ENCODE measurements at places on chromosomes 2 and 18. TPM values are rescaled to one million over a fixed set of nuclear protein-coding genes. Genes with fewer than 3 reads are reported as not detected.

DNA sequence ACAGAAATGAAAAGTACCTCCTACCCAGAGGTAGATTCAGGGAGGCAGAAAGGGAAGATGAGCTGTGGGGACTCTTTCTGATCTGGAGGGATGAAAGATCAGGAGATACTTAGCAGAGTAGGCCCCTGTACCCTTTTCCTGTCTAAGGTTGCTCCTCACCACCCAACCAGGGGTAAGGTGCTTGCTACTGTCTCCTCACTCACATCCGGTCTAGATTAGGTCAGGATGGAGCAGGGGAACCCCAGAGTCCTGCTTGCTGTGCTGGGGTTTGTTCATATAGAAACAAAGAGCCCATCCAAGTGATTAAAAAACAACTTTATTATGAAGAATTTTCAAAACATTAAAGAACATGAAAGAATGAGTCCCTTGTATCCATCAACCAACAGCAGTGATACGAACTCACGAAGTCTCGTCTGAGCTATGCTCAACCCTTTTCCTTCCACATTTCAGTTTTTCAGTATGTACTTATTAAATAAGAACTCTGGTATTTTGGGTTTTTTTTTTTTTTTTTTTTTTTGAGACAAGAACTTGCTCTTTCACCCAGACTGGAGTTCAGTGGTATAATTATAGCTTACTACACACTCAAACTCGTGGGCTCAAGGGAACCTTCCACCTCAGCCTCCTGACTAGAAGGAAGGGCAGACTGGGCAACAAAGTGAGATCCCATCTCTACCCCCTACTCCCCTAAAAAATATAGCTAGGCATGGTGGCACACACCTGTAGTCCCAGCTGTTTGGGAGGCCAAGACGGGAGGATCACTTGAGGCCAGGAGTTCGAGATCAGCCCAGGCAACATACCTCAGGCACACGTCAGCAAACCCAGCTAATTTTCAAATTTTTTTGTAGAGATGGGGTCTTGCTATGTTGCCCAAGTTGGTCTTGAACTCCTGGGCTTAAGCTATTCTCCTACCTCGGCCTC is 28.5 kb upstream of the MCFD2 start:
- no peak for DNase-seq

GRCh38 chr2:240156435-240157146 is 16.1 kb upstream of the OTOS start:
- DNase-seq = no peak

Gene NEB
- under 0.01 TPM for total RNA-seq

DNA sequence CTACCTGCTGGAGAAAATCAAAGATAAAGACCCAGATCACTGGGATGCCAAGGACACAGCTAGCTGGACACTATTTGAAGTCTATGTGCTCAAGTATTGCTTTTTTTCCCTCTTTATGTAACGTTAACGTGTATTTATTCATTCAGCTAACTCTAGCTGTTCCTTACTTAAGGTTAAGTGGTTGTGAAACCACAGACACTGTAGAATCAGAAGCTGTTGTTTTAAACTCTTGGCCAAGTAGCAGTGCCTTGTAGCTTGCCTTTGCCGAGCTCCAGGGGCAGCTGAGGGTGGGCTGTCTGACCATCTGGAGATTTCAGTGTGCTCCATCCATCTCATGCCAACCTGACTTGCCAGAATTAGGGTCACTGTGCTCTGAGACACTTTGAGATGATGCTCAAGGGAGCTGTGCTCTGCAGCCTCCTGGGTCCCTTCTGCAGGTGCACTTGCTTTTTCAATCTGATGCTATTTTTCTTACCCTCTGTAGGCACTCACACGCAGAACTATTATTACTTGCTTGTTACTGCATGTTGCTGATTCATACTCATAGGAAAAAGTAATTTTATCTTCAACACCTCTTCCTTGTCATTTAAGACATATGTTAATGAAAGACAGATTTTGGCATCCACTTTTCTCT is 116.2 kb downstream of the METTL8 start:
- DNase-seq = no peak

Gene CNDP1
- total RNA-seq = not detected

DNA sequence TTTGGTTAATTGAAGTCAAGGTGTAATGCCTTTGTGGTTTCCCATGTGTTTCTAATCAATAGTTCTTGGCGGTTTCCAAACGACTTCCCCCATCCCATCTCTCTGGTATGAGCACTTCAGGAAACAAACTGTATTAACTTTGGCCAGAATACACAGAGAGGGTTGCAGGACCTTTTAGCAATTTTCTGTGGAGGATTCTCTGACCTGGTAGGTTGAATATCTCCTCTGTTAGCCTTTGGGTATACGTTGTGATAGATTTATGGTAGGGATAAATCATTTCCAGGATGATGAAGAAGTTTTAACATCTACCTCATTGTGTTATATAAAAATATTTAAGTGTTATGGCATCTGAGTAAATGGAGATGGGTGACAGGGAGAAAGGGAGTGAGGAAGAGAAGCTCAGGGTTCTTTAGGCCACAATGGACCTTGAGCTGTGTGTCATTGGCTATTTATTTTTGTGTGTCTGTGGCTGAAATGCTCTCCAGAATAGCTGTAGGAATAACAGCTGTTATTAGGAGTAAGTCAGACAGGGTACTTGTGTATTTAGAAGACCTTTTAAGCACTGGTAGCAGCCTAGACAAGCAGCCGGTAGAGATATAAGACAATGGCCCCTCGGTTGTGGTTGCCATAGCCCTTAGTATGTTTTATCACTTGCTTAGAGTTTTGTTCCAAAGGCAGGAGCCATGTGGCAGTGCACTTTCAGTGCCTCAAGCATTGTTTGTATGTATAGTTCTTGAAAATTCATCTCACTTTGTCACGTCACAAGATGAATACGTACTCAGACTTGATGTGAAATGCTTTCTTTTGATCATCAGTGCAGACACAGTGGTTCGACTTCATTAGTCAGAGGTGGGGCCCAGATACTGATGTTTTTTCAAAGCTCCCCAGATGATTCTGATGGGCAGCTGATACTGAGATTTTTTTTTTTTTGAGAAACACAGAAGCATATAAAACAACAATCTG is 91.1 kb downstream of the FMNL2 start:
- DNase-seq = no peak

DNA sequence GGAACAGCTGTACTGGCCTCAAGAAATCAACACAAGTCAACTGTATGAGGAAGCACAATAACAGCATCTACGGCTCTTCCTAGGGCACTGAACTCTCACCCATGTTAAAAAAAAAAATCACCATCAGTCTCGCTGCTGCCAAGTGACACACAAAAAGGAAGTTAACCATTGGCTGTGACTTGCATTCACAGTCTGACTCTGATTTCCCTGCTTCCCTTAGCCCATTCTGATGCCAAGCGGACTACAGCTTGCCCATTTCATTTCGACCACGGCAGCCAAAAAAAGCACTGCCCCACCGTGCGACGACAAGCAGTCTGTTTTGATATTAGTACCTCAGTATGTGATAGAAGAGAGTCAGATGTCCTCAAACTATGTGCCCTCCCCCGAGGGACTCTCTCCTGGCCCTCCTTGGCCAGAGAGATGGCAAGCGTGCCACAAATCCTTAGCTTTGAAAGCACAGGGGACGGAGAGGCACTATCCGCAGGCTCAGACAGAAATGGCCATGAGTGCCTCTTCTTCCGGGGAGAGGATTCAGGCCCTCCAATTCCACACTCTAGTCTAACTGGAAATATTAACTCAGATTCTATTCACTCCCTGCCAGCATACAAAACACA is 250.0 kb downstream of the TCF4 start:
- DNase-seq = no peak

- no peak for DNase-seq
These were observed 225.3 kb downstream of the SLC8A1 start for GRCh38 chr2:40226637-40227036.

- DNase-seq = no peak
These were observed 44.7 kb downstream of the PDK1 start for GRCh38 chr2:172600557-172601008.

DNA sequence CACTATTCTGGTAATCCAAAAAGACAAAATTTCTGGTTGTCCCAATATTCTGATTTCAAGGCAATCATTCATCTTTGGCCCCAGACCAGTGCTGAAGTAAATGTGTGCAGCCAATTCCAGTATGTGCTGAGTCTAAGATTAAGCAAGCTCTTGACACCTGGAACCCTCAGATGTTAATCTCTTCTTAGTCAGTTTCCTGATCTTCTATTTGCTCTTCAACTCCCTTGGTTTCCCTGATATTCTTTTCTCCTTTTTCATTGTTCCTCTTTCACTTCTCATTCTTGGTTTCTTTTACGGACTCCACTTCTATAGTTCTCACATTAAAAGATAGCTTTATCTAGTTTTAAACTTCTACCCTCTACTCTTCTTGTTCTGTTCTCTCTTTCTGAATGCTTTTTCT is 445.7 kb upstream of the FANCL start:
- no peak for DNase-seq

DNA sequence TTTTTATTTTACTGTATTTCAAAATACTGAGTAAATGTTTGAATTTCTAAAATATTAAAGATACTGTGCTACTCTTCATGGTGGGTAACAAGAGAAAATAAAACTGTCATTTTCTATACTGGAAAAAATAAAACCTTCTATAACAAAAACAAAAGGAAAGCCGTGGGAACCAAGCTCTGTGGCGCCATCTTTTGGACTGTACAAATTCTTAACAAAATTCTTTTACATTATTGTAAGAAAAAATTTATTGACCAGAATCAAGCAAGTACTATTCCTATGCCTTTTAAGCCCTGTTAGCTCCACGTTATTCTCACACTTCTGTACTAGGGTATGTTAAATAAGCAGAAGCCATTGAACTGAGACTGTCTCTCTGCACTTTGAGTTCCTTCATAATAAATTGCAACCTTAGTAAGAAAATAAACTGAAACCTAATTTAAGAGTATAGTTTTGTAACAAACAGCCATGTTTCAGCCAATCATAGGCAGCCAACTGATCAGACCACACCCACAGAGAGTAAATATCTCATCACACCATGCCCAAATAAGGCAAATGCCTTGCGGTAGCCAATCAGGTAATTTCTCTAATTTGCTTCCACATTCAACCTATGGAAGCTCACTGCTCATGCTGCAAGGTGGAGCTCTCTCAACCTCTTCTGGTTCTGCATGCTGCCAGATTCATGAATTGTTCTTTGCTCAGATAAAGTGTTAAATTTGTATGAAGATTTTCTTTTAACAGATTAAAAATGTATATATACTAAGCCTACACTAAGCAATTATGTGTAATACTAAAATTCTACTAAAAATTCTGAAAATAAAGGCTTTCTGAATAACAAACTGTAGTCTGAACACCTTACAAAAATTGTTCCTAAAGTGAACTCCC is 42.2 kb downstream of the HIBCH start:
- DNase-seq = peak; percentile 51

GRCh38 chr2:240295256-240296103 is 140.0 kb upstream of the GPC1 start:
- DNase-seq = no peak

- no peak for DNase-seq
These were observed 170.1 kb downstream of the DCC start for GRCh38 chr18:52510139-52510538.

GRCh38 chr2:65532326-65532725 is 99.9 kb upstream of the SPRED2 start:
- DNase-seq = no peak

DNA sequence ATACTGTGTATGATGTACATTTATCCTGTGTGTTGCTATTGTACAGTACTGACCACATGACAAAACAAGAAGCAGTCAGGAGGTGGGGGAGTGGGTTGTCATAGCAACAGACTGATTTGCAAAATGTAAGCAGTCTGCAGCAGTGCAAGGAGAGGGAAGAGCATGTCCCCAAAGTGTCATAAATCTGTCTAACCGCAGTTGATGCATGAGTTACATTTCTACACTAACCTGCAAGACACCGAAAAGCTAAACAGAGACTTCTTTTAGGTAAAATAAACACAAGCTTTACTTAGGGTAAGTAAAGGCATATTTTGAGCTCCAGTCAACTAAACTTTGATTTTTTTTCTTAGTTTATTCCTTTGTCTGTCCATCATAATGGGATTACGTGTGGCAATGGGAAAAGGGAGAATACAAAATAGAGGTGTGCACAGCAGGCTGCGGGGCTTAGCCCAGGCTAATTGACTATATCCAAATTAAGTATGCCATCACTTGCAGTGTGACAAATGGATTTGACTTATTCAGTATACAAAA is 134.5 kb downstream of the MEIS1 start:
- DNase-seq = peak; percentile 85

DNA sequence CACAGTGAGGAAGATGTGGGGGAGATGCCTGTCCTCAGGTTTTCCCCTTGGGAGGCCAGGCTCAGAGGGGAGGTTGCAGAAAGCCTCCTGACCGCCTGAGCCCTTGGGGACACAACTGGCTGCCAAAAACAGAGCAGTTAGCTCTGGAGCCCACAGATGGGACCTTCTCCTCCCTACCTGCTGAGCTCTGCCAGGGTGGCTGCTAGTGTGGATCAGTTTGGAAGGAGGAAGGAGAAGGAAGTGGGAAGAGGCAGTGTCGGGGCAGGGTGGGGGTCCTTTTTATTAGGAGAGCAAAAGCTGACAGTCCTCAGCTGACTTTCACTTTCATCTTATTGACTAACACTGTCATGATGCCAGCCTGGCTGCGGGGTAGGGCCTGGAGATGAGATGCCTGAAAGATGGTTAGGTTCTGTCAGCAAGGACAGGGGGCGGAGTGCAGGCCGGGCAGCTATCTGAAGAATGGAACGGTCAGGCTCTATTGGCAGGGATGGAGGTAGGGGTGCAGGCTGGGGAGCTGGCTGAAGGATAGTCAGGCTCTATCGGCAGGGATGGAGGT is 188.5 kb upstream of the HDAC4 start:
- no peak for DNase-seq

GRCh38 chr2:30986231-30986580 is 152.0 kb downstream of the GALNT14 start:
- no peak for DNase-seq

Gene CD207
- not detected for total RNA-seq

GRCh38 chr2:227095346-227095745 is 68.7 kb downstream of the COL4A4 start:
- DNase-seq = no peak

Gene SLC4A3
- total RNA-seq = 1.1 TPM

DNA sequence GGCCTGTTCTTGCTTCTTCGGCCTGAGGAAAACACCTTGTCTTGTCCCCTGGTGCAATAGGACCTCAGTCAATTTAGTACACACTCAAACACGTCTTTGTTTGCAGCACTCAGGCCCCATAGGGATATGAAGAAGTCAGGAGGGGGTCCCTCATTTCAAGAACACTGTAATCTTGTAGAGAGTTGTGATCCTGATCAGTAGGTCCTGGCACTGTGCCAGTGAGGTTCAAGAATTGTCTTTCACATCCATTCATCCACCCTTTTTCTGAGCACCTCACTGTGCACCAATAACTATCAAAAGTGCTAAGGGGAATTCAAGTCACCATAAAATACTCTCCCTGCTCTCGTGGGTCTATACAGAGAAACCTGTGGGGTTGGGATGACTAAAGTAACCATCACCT is 131.4 kb upstream of the LHCGR start:
- DNase-seq = no peak

DNA sequence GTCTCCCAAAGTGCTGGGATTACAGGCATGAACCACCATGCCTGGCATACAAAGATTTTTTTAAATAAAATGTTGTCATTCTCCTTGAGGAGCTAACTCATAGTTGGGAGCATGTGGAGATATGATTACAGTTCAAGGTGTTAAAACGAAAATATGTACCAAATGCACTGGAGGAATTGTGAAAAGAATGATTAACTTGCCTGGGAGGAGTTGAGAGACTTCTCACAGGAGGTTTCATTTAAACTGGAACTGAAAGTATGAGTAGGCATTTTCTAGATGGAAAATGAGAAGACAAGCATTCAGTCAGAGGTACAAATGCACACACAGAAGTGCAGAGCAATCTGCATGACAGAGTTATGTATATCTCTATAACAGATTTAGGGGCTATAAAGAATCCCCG is 126.6 kb upstream of the PDE1A start:
- no peak for DNase-seq
